ENCODE measurements at places on chromosomes 5 and 9. TPM values are rescaled to one million over a fixed set of nuclear protein-coding genes. Genes with fewer than 3 reads are reported as not detected.

The SREK1IP1 gene
- 26.5 TPM for total RNA-seq

The SGCD gene
- 5.9 TPM for total RNA-seq

The IFNA21 gene
- not detected for total RNA-seq

The TAF11L10 gene
- total RNA-seq: not detected

DNA sequence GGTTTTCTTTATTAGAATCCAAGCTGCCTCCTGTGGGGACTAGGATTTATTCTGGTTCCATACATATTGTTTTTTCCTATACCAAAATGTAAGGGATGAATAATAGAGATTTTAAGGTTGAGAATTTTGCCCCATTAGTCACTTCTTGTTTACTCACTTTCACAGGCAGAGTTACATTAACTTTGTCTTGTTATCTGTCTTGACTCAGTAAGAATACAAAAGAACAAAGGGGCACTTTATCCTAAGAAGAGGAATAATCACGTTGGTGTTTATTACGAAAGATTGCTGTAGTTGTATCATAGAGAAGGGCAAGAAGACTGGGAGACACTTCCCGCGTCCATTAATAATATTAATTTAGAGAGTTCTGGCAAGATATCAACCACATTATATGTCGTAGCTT, 599.7 kb upstream of the FTMT start:
- no peak for DNase-seq
- H3K4me1 ChIP-seq: peaks cover 3% of the 10 kb centered on the region
